ENCODE measurements at places on chromosomes 1 and 21.

GRCh38 chr1:223083831-223084230 is 59.2 kb downstream of the TLR5 start:
- no peak for DNase-seq

DNA sequence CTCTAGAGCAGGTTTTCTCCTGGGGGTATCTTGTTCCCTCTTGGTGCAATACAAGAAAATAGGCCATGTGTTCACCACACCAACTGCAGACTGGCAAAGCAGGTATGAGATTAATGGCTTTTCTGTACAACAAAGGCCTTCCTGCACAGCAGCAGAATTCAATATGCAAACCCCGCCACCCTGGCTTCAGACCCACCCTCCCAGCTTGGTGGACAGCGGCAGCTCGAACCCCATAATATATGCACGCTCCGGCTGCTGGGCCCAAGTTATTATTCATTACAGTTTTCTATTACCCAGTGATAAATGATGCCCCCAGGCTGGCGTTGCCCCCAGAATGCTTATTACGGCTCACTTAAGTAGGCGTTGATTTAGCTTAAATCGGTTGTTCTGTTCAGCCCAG is 144.2 kb downstream of the RRAGC start:
- DNase-seq: no peak

GRCh38 chr1:178066296-178066907 is 27.5 kb upstream of the RASAL2 start:
- no peak for DNase-seq

DNA sequence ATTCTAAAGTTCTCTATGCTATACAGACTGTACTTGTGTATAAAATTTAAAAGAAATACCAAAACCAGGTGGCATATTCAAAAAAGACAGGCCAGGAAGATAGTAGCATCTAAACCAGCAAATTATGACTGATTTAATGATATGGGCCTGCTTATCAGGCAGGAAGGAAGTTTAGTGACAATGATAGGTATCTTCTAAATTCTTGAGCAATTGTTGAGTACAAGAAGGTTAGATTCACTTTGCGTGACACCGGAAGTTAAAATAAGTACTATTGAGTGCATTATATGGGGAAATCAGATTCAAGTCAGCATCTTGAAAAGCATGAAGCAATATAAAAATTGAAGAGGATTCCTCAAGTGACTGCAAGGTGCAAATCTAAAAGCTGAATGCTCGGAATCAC is 186.8 kb upstream of the RGS18 start:
- DNase-seq: no peak

GRCh38 chr21:37421306-37421705 is 54.7 kb downstream of the DYRK1A start:
- DNase-seq: no peak

GRCh38 chr21:39137248-39138178 is 45.7 kb downstream of the PSMG1 start:
- no peak for DNase-seq

GRCh38 chr1:22142315-22143064 is 407 bp downstream of the WNT4 start:
- no peak for DNase-seq

GRCh38 chr1:7527733-7528045 is 243.4 kb upstream of the VAMP3 start:
- no peak for DNase-seq

DNA sequence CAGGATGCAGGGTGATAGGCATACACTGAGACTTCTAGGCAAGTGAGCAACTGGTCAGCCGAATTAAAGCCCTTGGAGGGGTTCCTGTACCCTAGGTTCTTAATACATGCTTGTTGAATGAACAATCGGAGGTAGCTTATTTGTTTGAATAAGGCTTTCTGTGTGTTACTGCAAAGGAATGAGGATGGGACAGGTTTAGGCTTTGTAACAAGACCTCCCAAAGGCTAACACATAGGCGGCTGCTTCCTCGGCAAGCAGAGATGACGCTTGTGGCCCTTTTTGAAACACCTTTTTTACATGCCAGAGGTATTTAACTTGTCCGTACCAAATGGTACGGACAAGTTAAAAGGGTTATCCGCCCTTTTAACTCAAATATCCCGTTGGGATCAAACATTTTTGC is 511.6 kb downstream of the KIF26B start:
- DNase-seq: no peak

DNA sequence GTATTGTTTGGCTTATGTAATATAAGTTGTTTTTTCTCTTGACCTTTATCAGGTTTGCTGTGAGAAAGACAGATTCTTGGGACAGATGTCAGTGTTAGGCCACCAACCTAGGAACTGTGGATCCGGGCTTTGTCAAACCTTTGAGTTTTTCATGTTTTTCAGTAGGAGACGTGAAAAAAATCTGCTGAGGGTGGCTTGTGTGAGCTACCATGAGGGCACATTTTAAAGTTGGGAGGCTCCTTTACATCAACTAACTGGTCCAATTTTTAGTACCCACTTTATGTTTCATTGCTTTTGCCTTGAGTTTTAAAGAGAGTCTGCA is 801 bp downstream of the RPS6KC1 start:
- no peak for DNase-seq

GRCh38 chr21:33229099-33229783 is 497 bp upstream of the IFNAR2 start:
- no peak for DNase-seq

GRCh38 chr1:27011976-27012563 is 580 bp downstream of the TENT5B start:
- no peak for DNase-seq

DNA sequence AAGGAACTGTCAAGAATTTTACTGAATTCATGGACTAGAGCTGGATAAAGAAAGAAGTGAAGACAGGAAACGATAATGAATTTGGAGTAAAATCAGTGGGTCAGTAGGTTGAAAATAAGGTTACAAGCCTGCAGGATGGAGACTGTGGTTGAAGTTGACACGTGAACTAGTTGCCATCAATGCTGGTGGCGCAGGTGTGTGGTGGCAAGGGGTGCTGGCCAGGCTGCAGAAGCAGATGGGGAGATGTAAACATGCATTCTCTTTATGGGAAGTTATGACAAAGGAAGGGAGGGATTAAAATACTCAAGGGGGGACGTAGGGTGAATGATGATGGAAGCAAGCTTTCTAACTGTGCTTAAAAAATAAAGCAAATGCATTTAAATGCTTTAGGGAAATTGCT is 263.1 kb downstream of the KCNJ6 start:
- DNase-seq: no peak

GRCh38 chr21:46503922-46504550 is 45.3 kb downstream of the DIP2A start:
- no peak for DNase-seq

DNA sequence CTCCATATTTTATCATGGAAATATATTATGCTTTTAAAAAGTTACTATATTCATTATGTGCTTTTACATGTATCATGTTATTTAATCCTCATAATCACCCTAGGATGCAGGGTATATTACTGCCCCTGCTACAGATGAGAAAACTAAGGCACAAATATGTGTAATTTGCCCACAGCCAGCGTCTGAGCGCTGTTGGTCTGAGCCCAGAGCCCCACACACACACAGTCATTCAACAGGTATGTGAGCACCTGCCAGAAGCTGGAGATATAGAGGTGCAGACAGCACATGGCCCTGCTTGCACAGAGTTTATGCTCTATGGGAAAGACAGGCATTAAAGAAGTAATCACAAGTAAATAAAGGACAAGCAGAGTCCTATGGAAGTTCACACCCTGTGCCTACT is 49.8 kb upstream of the SEC16B start:
- DNase-seq: no peak

DNA sequence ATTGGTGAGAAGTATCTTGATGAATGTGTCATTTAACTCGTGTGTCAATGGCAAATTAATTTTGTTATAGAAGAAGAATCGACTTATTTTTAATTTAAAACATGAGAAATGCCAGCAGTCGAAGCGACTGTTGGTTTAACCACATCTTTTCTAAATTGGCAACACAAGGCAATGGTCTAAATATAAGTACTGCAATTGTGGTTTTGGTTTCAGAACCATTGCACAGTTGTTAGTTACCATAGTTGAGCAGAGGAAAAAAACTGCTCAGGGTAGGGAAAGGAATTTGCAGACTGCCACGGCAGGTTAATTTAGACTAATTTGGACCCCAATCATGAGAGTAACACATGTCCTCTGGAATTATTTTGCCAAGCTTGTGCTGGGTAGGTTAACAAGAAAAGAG is 185.6 kb upstream of the RUNX1 start:
- no peak for DNase-seq

- no peak for DNase-seq
These were observed 25.8 kb upstream of the EVA1B start for GRCh38 chr1:36349241-36349671.

DNA sequence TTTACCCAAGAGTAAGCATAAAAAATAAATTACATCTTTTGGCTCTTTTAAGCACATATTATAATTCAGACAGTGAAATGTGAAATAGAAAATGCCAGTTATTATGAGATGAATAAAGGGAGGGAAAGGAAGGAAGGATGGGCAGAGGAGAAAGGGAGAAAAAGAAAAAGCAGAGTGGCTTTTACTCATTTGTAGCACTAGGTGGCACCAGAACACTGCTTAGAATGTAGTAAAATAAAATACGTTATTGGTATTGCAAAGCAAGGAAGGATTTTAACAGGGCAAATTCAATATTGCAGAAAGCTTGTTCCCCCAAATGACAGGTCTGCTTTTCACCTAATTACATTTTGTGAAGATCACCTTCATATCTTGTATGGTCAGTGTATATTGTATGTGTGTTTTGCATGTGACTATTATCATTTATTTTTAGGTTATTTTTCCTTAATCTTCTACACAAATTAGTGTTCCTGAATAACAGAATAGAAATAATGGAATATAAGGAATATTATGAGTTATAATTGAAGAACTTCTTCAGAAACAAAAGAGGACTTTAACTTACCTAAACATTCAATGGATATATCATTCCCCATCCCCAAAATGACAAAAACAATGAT is 9.1 kb upstream of the PCNX2 start:
- DNase-seq: no peak

DNA sequence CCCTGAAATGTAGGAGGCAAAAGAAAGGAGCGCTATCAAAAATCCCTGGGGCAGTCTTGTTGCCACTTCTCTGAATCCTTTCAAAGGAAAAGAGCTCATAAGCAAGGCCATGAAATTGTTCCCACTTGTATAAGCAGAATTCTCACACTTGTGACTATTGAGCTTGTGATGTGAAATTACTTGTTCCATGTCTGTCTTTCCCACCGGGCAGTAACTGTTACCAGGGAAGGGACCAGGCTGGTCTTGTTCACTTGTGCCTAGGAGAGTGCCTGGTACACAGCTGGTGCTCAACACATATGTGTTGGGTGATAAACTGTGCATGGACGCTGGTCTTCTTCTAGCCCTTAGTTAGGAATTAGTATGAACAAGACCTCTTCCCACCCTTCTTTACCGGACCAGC is 150.6 kb downstream of the CDC7 start:
- DNase-seq: no peak

GRCh38 chr1:72547412-72547811 is 265.1 kb upstream of the NEGR1 start:
- DNase-seq: no peak

DNA sequence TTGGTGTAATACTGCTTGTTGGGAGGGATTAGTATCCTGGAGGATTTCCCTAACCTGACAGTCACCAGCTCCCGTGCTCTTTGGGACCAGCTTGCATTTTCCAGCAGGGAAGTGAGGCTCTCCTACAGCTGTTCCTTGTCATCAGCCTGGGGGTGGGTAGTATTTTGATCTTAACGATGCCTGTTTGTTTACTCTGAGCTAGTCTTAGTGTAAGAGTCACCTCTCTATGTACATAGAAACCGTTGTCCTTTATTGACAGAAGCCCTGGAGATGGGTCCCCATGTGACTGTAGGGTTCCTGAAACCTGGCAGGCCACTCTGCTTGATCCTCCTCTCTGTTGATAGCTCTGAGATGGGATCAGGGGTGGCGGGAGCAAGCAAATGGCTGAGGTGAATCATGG is 58.0 kb downstream of the ACP6 start:
- no peak for DNase-seq

- no peak for DNase-seq
These were observed 71.0 kb downstream of the SIPA1L2 start for GRCh38 chr1:232558954-232559353.

DNA sequence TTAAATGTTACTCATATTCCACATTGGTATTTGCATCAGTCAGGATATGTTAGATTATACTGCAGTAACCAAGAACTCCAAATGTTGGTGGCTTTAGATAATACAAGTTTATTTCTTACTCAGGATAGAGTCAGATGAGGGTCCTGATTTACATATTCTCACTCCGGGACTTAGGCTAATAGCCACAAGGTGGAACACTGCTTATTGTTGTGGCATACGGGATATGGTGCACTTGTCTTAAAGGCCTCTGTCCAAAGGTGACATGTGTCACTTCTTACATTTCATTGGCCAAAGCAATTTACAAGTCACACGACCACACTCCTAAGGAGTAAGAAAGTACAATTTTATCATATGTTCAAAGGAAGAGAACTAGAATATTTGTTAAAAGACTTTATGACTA is 28.5 kb upstream of the ACADM start:
- no peak for DNase-seq

DNA sequence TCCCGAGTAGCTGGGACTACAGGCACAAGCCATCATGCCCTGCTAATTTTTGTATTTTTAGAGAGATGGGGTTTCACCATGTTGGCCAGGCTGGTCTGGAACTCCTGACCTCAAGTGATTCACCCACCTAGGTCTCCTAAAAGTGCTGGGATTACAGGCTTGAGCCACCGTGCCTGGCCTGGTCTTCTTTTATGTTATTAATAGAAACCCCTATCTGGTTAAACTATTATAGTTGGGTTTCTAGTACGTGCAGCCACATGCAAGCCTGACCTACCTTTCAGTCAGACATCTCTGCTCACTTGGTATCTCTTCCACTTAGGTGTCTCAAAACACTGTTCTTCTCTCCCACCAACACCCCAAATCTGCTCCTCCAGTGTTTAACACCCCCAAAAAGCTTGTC is 34.4 kb downstream of the PSEN2 start:
- no peak for DNase-seq

- DNase-seq: no peak
These were observed 8.3 kb upstream of the CSF1 start for GRCh38 chr1:109902204-109902985.

GRCh38 chr1:75725861-75726361 is 1.4 kb downstream of the ACADM start:
- no peak for DNase-seq

DNA sequence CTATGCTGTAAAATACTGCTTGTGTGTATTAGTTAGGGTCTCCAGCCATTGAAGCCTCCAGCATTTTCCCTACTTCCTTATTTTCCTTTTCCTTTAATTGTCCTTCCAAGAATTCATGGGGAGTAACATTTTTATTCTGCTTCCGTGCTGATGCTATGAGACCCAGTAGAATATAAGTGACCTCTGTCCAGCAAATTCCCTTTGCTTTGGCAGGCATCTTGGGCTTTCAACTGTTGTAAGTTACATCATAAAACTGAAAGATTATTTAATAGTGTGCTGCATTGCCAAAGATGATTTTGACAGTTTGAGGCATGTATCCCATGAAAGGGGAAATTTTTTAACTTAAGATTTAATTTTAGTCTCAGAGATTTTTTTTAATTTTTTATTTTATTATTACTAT is 48.1 kb upstream of the B3GALT2 start:
- no peak for DNase-seq
